Heart left ventricle (tissue), 16 donors: ENCODE measurements at places on chromosomes 16 and 17.

- DNase-seq, result no peak
These were observed 1006.7 kb upstream of the GOT2 start for GRCh38 chr16:59740858-59741257.

GRCh38 chr16:30005341-30006094, 5.3 kb downstream of the DOC2A start:
- DNase-seq, result no peak

DNA sequence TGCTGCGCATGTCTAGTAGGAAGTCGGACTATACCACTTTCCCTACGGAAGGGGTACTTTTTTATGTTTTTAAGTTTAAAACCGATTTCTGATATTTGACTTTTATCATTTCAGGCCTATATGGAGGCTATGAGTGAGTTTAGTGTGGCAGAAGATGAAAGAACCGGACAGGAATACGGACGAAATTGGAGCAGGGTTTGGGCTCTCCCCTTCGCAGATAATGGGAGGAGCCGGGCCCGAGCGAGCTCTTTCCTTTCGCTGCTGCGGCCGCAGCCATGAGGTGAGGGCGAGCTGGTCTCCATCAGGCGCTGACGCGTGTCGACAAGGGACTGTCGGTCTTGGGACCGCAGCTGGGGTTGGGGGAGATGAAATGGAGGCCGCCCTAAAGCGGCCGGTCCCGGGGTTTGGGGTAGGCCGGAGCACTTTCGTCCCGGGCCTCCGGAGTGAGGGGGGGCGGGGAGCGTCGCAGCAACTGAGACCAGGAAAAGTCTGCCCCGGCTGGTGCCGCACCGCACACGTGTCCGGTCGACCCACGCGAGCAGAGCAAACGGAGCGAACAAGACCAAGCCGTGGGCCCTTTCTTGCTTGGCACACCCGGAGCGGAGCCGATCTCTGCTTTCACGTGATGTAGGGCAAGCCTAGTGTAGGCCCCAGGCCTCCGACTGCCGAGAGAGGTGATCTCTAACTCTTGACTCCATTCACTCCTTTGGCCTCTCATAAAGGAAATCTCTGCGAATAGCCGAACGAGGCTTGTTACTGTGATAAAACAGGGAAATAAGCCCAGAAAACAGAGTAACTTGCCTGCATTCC, at the start of gene RPL19:
TSS of gene RPL19 (plus strand) at position 214 of the 810 bp plus-strand sequence. CDS start at position 276, 62 bp downstream.
- DNase-seq, result peak; percentile 89

- no peak for DNase-seq
These were observed 26.8 kb downstream of the GNA13 start for GRCh38 chr17:65029605-65030336.

GRCh38 chr16:71622088-71622487, 3.9 kb upstream of the MARVELD3 start:
- no peak for DNase-seq

- no peak for DNase-seq
These were observed 219.7 kb downstream of the IRF8 start for GRCh38 chr16:86118467-86119307.
